T-cell (primary cell): ENCODE measurements at places on chromosomes 1 and 21.

DNA sequence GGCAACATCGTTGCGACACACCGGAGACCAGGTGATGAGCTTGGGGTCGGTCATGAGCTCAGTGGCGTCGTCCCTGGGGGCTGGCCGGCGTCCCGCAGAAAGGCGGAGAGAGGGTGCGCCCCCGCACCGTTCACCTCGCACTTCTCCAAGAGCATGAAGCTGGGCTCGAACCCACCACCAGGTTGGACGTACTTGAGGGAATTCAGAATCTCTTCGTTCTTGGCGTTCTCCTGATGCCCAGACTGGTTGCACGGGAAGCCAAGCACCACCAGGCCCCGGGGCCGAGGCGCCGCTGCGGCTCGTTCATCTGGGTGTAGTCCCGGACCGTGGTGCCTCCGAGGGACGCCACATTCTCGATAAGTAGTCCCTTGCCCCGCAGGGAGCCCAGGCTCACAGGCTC, 176.6 kb upstream of the ADAMTS5 start:
- DNase-seq, result no peak

DNA sequence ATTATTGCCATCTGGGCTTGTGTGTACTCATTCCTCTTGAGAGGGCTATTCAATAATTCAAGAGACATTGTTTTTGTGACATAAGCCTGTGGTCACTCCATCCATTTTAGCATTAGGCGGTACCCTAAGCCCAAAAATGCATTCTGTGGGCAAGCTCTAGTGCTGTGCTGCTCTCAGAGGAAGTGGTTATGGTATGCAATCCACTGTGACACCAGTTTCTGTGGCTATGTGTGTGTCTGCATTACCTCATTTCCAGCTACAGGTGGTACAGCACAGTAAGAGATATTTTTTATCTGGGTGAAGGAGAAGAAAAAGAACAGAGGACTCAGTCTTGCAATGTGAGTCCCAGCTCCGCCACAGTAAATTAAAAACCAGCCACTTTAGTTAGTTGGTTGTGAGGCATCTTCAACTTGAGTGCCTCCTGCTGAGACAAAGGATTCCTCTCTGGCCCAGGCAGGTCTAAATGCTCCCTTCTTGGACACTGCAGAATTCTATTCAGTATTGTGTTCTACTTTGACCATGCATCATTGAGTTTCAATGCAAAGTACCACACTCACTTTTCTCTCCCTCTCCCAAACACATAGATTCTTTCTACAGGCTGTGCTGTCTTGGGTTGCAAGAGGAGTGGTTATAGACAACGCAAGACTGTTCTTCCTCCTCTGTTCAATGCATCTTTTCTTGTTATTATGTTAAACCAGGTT, 777.8 kb upstream of the BRINP3 start:
- no peak for DNase-seq

GRCh38 chr1:183937611-183938010, 99.9 kb downstream of the COLGALT2 start:
- no peak for DNase-seq

DNA sequence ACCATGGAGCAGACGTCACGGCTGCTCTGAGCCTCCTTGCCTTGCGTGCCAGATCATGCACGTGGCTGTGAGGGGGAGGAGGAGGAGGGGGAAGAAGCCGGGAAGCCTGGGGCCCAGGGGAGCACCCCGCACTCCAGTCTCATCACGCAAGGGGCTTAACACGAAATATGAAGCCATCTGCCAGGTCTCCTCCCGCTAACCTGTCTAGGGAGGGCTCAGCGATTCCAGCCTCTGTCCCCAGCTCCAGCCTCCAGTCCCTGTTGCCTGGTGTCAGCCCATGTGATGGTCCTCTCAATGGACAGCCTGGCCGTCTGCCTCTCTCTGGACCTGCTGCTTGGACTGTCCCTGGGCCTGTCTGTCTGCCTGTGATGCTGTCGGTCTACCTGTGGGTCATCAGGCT, 22.5 kb upstream of the C1QA start:
- no peak for DNase-seq

- DNase-seq, result no peak
These were observed 67.0 kb downstream of the NID1 start for GRCh38 chr1:235997931-235998330.

GRCh38 chr1:85756864-85757263, 48.6 kb upstream of the ZNHIT6 start:
- no peak for DNase-seq
